ENCODE measurements at places on chromosomes 2 and 18.

DNA sequence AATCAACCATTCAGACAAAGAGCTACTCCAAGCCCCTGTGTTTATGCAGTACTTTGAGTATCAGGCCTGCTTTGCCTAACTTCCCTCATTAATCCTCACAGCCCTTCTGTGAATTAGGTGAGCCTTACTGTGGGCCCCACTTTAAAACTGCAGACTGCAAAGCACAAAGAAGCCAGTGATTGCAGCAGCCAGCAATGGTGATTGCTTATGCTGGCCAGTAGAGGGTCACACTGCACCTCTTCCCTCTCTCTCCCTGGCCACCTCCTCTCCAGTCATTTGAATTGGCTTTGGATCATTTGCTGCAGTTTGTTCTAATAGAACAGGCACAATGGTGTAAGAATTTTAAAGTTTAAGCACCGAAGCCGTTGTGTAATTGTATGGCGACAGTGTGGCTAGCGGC lies 229.9 kb downstream of the AGPS start:
- no peak for DNase-seq

DNA sequence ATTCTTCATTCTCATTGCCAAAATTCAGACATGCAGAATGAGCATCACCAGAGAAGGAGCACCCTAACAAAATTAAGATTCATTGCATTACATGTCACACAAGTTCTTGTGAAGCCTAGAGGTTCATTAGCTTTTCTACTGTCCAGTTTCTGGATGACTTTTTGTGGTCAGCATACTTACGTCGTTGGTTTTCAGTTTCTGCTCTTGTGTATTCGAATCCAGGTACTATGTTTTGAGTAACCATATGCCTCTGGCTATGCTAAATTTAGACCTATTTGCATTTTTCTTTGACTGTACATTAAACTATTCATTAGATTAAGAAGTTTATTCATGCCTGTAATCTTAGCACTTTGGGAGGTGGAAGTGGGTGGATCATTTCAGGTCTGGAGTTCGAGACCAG lies 251.3 kb downstream of the PARD3B start:
- DNase-seq = no peak

DNA sequence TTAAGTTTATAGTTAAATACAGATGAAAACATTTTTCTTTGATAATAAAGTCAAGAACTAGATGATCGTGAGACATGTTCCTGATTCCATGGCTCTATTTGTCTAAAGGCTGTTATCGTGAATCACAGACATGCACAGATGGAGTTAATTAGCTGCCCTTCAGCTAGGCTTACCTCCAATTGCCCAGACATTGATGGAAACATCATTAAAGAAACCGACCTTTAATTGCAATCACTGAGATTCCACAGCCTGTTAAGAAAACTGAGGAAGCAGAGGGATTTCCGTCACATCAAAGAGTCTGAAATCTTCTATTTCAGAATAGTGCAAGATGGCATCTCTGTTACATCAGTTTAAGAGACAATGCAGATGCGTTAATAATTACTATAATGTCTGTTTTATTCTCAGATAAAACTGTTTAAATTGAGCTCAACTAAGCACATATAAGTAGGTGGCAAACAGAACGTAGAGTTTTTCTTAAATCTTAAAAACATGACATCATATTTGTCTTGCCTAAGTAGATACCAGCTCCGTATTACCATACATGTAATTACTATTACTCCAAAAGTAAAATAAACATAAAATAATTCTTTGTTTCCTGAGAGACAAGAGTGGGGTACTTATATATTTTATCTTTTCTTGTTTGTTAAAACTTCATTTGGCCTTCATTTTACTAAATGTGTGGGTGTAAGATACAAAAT lies 23.9 kb upstream of the CRACDL start:
- DNase-seq = no peak

DNA sequence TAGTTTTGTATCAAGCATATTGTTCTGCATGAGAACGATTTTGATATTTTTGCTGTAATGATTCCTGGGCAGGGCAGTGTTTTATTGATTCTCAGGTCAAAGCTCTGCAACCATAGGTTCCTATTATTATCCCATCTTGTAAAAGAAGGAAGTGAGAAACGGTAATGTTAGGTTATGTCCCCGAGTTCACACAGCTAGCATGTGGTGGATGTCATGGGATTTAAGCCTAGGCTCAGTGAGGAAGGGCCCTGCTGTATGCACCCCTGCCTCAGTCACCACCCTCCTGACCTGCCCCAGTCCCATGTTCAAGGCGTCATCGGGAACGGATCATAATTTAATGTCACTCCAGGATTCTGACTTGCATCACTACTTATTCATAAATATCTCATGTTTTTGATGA lies 10.7 kb downstream of the ACP1 start:
- DNase-seq = no peak

GRCh38 chr18:80104364-80104779 lies 4.7 kb upstream of the ADNP2 start:
- no peak for DNase-seq

GRCh38 chr2:191115391-191115790 lies 35.4 kb downstream of the STAT4 start:
- DNase-seq = peak; percentile 88

- DNase-seq = no peak
Measured at GRCh38 chr2:66334237-66335029, 100.5 kb upstream of the MEIS1 start.

DNA sequence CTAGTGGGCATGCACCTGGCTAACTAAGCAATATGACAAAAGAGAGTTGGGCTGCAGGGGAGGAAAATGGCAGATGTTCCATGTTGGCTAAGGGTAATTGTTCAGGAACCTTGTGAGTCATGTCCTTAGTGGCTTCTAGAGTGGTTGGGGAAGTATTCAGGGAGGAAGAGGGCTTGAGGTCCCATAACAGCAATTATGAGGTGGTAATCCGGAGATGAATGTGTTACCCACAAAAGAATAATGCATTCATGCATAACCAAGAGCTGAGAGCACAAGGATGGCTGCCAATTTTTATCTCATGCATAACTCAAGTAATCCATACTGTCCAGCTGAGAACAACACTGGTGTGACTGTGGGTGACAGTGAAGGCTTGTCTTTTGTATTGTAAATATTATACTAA lies 42.9 kb downstream of the TMEFF2 start:
- DNase-seq = no peak

- DNase-seq = no peak
Measured at GRCh38 chr2:54770211-54770610, 46.7 kb downstream of the EML6 start.
